ENCODE measurements at places on chromosomes 4 and X. TPM values are rescaled to one million over a fixed set of nuclear protein-coding genes. Genes with fewer than 3 reads are reported as not detected.

The CAPN6 gene
- total RNA-seq: 25.0 TPM

DNA sequence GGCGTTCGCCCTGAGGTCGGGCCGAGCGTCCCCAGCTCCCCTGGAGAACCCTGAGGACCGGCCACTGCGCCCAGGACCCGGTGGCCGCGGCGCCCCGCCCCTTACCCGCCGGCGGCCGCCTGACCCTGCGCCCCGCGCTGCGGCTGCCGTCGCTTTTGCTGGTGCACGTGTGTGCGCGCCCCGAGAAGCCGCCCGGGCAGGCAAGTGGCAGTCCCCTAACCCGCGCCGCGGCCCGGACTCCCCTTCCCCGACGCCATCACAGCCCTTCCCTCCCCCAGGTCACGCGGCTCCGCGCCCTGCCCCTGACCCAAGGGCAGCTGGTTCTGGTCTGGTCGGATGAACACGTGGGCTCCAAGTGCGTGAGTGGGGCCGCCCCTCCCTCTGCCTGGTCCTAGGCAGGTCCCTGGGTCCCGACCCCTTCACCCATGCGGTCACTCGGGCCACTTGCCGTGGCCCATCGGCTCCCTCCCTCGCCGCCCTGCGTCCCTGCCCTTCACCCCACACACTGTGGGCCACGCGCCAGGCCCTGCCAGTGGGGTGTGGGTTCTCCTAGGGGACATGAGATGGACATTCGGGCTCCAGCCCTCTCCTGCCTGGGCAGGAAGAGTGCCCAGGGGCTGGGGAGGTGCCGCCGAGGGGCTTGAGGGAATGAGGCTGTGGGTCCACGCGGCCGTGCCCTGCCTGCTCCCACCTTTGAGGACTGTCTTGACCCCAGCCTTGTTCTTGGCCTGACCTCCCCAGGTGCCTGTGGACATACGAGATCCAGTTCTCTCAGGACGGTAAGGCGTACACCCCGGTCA, 8.0 kb upstream of the FGFRL1 start:
- no peaks in the 10 kb centered on the region for H3K36me3 ChIP-seq
- no peak overlapping the region for H3K27ac ChIP-seq
- no peaks in the 10 kb centered on the region for H3K4me1 ChIP-seq
- H3K27me3 ChIP-seq: peaks cover 12% of the 10 kb centered on the region
- no peak overlapping the region for H3K4me3 ChIP-seq
- no peak for DNase-seq

The GAGE12J gene
- total RNA-seq: not detected

DNA sequence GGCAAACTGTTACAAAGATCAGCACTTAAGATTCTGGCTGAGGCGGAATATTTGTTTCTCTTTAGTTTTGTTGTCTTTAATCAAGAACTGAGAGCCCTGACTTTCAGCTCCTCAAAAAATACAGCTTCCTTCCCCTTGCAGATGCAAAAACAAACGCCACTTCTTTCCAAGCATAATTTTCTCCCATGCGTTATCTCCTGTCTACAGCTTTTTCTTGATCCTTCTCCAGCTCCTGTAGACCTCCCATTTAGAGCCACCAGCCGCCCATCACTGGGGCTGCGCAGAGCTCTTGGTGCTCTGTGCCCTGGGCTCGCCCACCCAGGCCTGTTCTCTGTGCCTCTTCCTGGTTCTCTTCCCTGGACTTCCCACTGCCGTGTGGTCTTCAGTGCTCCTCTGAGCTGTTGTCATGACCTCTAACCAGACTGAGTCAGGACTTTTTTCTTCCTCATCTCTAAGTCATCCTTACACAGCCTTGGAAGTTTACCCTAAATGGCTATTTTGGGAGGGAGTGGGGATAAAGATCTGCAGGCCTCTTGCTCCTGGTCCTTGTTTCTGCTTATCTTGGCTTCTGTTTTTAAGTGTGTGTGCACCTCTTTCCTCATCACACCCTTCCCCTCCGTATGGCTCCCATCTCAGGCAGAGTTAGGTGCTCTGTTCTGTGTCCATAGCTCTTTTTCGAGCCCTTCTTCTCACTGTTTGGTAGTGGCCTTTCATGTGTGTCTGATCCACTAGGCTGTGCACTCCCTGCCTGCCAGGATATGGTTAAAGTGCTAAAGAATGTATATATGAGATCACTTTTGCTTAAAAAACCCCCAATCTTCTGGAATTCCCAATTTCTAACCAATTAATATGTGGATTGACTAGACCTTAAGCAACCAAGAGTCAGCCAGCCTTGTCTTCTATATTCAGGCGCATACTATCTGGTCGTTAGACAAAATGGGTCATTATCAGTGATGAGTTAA, 122.5 kb downstream of the PTTG2 start:
- no peaks in the 10 kb centered on the region for H3K36me3 ChIP-seq
- no peak for DNase-seq
- H3K4me1 ChIP-seq: peaks cover 7% of the 10 kb centered on the region
- no peaks in the 10 kb centered on the region for H3K27me3 ChIP-seq
- H3K4me3 ChIP-seq: no peak overlapping the region

- H3K27me3 ChIP-seq: no peaks in the 10 kb centered on the region
- H3K4me1 ChIP-seq: no peaks in the 10 kb centered on the region
- no peaks in the 10 kb centered on the region for H3K36me3 ChIP-seq
- DNase-seq: peak; percentile 63
- no peak within 1 kb of the TSS for H3K4me3 ChIP-seq
- H3K27ac ChIP-seq: no peak within 1 kb of the TSS
These were observed at the start of gene TRIM61 for GRCh38 chr4:164977243-164978164. TRIM61 (minus strand) TSS chr4:164977657; CDS start chr4:164970002, 7,655 bp downstream.

GRCh38 chrX:38890326-38890725, 89.1 kb downstream of the MID1IP1 start:
- no peak for DNase-seq
- H3K27me3 ChIP-seq: no peaks in the 10 kb centered on the region
- H3K27ac ChIP-seq: no peak overlapping the region

GRCh38 chr4:123304151-123304964, 92.2 kb upstream of the SPRY1 start:
- H3K36me3 ChIP-seq: no peaks in the 10 kb centered on the region
- H3K4me3 ChIP-seq: no peak overlapping the region

All from kidney (tissue), 22 donors.